ENCODE measurements at places on chromosomes 5 and 9.

GRCh38 chr9:125240649-125240999 lies 519 bp downstream of the HSPA5 start:
- DNase-seq, result peak; percentile 49

DNA sequence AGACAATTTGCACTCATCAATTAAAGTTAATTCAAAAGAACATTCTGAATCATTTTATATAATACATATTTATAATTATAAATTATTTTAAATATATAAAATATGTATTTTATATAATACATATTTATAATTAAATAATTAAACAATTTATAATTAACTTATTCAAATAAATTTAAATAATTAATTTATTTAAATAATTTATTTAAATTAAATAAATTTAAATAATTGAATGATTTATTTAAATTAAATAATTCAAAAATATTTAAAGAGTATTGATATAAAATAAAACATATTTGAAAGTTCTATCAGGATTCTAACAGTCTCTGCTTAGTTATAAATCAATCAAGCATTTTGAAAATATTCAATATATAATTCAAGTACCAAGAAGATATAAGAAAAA lies 775.5 kb upstream of the CTNND2 start:
- DNase-seq, result no peak

DNA sequence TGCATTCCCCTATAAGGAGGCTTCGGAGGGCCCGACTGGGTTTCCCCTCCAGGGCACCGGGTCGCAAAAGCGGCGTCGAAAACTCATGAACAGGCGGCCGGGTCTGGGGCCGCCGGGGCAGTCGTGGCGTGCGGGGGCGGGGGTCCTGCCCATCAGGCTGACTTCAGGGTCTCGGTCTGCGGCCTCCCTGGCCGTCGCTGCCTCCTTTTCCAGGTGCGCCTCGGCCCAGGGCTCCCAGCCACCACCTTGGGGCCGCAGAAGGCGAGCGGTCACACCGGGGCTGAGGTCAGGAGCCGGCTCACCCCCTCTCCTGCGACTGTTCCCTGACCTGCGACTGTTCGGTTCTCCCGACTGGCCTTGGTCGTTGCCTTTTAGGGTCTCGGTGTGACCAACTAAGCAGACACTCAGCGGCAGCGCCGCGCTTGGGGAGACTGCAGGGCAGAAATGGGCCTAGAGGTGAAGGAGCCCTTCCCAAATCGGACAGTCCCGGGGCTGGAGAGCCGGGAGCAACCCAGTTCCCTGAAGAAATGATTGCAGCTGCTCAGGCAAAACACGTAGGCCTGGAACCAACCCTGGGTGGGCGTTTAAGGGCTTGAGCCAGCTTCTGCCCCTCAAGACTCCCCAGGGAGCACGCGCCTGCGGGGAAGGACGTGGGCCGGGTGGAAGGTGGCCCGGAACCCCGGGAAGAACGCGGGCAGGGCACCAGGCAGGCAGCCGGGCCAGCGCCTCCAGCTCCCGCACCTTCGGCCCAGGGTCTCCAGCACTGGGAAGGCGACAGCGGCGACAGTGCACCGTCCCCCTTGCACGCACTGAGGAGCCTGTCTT lies 11.2 kb downstream of the IRX2 start:
- DNase-seq, result no peak

- no peak for DNase-seq
These were observed 53.0 kb upstream of the SIMC1 start for GRCh38 chr5:176185133-176185733.

GRCh38 chr5:146233441-146233840 lies 30.0 kb downstream of the RBM27 start:
- no peak for DNase-seq

- DNase-seq, result no peak
These were observed 264.2 kb downstream of the CRB2 start for GRCh38 chr9:123620239-123620638.

DNA sequence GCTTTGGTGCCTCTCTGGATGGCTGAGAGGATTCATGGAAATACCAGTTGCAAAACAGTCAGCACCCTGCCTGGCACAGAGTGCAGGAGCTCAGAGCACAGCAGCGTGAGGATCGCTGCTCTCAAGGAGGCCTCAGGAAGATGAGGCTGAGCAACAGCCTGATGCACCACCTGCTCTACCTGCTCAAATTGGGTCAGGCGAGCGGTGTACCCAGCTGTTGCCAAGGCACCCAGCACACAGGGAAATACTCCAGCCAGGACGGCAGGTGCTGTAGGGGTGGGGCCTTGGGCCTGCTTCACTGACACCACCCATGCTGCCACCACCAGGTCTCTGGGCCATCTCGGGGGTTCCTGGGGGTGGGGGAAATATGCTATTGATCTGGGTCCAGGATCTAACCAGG lies 4.3 kb downstream of the EEIG1 start:
- peak; percentile 14 for DNase-seq

GRCh38 chr5:179876610-179876952 lies 18.0 kb upstream of the MRNIP start:
- DNase-seq, result no peak

GRCh38 chr5:2387634-2388325 lies 363.7 kb downstream of the IRX2 start:
- DNase-seq, result peak; percentile 38

- DNase-seq, result no peak
These were observed 39.4 kb downstream of the MAT2B start for GRCh38 chr5:163544836-163545235.

DNA sequence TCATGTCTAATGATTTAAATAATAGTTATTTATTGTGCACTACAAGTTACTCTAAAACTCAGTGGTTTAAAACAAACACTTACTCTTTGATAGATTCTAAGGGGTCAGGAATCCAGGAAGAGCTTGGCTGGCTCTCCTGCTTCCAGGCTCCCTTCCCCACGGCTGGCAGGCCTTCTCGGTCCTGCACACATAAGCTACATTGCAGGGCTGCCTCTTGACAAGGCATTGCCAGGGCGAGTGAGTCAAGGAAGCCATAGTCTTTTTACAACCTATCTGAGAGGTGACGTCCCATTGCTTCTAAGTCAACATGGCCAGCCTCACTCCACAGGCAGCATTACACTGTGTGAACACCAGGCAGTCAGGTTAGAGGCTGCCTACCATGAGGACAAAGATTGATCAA lies 119.8 kb downstream of the AUH start:
- DNase-seq, result no peak

DNA sequence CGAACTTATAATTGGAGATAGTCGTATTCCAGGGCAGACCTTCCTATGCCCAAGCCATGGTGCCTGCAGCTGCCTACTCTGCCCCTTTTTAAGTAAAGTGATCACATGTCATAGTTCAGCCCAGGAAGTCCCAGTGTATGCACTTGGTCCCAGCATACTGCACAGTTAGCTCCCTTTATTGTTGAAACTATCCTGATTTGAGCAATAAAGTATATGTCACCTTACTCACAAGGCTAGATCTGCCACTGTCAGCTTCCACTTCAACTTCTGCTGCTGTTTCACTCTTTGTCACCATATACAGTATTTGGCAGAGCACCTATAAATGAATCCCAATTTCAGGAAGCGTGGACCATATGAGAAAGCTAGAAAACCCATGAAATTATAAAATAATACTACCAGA lies 103.8 kb upstream of the PTGER4 start:
- DNase-seq, result no peak

DNA sequence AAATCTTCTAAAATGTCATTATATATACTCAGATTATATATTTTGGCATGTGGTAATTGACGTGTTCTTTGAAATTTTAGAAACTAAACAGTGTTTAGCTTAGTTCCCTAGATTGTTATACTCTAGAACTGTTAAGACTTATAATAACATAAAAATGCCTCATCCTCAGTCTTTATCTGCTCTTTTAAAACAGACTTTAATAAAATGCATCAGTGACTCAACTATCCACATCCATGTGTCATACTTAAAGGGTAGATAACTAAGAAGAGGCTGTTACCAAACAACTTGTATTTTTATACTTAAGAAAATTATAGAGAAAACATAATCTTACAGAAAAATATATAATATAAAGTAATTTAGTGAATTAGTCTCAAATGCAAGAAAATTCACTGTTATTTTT lies 15.2 kb downstream of the NFIL3 start:
- no peak for DNase-seq

GRCh38 chr5:66558560-66558959 lies 37.6 kb upstream of the MAST4 start:
- DNase-seq, result peak; percentile 26

GRCh38 chr5:98050583-98050982 lies 722.9 kb upstream of the RGMB start:
- DNase-seq, result no peak

- DNase-seq, result no peak
These were observed 88.3 kb downstream of the NR3C1 start for GRCh38 chr5:143315214-143315613.

DNA sequence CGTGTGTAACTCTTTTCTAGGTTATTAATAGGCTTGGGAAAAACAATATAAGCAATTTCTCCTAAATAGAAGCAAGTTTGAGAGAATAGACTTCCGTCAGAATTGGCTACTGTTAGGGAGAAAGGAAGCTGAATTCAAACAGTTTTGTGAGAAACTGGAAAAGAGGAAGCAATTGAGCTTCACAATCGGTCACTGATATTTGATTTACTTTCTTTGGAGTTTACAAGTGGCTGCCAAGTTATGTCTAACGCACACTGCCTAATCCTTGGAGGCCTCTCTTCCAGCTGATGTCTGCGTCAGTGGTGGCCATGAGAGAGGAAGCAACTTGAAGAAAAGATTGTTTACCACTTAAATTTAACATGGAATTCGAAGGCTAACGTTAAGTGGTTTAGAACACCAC lies 319.5 kb downstream of the ADGRV1 start:
- peak; percentile 80 for DNase-seq

- no peak for DNase-seq
These were observed 140.1 kb downstream of the NR3C1 start for GRCh38 chr5:143263272-143263810.

- DNase-seq, result no peak
These were observed 133.2 kb downstream of the ERCC6L2 start for GRCh38 chr9:96008502-96009222.

GRCh38 chr9:108860764-108861163 lies 1.3 kb upstream of the ACTL7A start:
- no peak for DNase-seq

- DNase-seq, result no peak
These were observed 14.6 kb downstream of the PAEP start for GRCh38 chr9:135575995-135576631.

GRCh38 chr5:115469904-115470516 lies 74.6 kb downstream of the FEM1C start:
- no peak for DNase-seq

GRCh38 chr5:179313849-179314521 lies 31.3 kb downstream of the ADAMTS2 start:
- peak; percentile 97 for DNase-seq

DNA sequence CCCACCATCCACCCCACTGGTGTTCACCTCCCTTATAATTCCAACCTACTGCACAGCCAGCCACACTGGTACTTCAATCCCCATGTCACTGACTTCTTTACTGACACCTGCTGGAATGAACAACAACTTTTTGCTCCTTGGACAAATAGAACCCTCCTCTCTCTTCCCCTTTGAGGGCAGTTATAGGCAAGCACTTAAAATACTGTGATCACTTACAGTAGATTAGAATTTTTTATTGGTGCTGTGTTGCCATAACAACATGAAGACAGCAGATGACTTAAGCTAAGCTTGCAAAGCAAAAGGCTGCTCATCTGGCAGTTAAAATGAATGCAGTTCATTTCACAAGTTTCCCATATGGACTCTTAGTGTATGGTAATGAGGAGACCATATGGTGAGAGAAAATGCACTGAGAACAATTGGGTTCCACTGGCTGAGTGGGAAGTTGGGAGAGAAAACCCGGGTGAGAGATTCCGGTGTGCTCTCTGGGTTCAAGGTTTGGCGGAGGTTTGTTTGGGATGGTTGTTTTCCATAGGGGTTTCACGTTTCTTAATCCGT lies 374.3 kb downstream of the EBF1 start:
- DNase-seq, result peak; percentile 97

DNA sequence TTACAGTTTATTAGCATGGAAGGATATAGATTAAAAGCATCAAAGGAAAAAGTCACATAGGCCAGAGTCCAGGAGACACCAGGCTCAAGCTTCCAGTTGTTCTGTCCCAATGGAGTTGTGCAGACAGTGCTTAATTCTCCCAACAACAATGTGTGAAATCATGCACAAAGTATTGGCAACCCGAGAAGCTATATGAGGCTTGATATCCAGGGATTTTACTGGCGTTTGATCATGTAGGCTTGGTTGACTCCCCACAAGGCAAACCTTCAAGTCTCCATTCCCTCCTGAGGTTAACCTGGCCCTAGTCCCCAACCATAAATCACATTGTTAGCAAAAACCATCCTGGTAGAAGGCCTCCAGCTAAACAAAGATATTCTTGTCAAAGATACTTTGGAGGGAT lies 141.5 kb downstream of the ADAMTS19 start:
- DNase-seq, result peak; percentile 82

GRCh38 chr9:90774682-90775081 lies 26.9 kb upstream of the SYK start:
- no peak for DNase-seq

DNA sequence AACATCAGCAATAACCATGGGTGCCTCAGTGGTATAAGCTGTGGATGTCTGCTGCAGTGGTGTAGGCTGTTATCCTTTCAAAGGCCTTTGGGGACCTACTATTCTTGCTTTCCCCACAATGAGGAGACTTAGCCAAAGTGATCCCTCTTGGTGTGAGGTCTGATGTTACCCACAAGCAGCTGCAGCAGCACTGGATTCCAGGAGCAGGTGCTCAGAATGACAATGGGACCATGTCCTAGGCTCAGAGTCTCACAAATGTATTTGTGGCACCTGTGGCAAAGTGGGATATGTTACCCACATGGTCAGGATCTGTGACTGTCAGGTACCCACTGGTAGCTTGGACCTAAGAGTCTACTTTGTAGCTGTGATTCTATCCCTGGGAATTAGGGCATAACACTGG lies 70.4 kb downstream of the RNF130 start:
- no peak for DNase-seq
